ENCODE measurements at places on chromosomes 5 and 9. TPM values are rescaled to one million over a fixed set of nuclear protein-coding genes. Genes with fewer than 3 reads are reported as not detected.

- H3K27me3 ChIP-seq: no peaks in the 10 kb centered on the region
- H3K4me3 ChIP-seq: no peak overlapping the region
- no peak for DNase-seq
- no peak overlapping the region for H3K27ac ChIP-seq
- H3K4me1 ChIP-seq: no peaks in the 10 kb centered on the region
Observed at GRCh38 chr5:174323878-174324281, 278.4 kb downstream of the NSG2 start.

GRCh38 chr9:105877721-105878120 lies 183.4 kb downstream of the TMEM38B start:
- H3K36me3 ChIP-seq: no peaks in the 10 kb centered on the region
- H3K4me3 ChIP-seq: no peak overlapping the region
- no peaks in the 10 kb centered on the region for H3K4me1 ChIP-seq
- no peak overlapping the region for H3K27ac ChIP-seq

DNA sequence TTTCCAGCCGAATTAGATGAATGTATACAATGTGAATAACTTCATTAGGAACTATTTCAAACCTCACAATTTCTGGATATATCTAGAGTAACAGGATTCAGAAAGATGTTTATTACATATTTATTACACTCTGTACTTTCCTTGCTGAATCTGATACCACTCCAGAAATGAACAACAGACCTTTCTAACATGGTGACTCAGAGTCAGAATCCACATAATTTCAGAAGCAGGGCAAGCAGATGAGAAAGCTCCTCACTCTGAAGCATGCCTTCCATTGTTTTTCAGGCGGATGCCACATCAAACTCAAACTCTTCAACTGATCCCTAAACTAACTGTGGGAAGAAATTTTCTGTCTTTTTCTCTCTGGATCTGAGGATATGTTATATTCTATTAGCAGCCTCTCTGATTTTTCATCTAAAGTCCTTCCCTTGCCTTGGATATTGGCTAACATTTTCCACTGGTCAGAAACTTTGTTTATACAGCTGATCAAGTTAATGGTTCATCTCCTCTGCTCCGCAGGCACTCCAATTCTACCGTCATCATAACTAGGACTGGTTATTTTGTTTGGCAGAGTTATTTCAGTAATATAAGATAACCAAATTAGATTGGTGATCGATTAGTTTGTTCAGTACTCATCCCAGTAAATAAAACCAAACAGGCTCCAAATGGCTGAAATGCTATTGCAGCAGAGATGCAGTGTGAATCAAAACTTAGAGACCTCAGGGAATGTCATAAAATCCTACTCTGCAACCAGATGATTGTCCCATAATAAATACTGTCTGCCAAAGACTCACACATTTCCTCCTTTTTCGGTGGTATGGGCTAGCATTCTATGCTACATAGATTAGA lies 556.0 kb downstream of the EBF1 start:
- no peaks in the 10 kb centered on the region for H3K27me3 ChIP-seq
- no peak for DNase-seq
- H3K4me1 ChIP-seq: no peaks in the 10 kb centered on the region
- H3K27ac ChIP-seq: no peak overlapping the region
- no peaks in the 10 kb centered on the region for H3K36me3 ChIP-seq
- H3K4me3 ChIP-seq: no peak overlapping the region

The ZNF300 gene
- total RNA-seq: 2.7 TPM

The PNPLA7 gene
- 6.1 TPM for total RNA-seq

Data from colonic mucosa (tissue), 4 donors.